ENCODE measurements at places on chromosomes 16 and 17.

DNA sequence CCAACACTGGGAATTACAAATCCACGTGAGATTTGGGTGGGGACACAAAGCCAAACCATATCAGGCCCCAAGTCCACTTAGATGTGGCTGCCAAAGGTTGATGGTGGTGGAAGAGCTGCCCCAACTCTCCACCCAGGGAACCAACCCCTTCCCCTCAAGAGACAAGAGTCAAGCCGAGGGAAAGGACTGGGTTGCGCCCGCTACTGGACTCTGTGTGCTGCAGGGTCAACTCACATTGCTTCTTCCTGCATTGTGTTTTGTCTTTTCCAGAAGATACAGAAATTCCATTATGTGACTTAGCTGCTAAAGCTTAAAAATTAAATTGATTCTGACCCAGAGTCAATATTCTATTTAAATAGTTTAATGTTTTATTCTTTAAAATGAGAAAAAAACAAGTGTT is 58.5 kb downstream of the ADAMTS18 start:
- DNase-seq = peak; percentile 10

DNA sequence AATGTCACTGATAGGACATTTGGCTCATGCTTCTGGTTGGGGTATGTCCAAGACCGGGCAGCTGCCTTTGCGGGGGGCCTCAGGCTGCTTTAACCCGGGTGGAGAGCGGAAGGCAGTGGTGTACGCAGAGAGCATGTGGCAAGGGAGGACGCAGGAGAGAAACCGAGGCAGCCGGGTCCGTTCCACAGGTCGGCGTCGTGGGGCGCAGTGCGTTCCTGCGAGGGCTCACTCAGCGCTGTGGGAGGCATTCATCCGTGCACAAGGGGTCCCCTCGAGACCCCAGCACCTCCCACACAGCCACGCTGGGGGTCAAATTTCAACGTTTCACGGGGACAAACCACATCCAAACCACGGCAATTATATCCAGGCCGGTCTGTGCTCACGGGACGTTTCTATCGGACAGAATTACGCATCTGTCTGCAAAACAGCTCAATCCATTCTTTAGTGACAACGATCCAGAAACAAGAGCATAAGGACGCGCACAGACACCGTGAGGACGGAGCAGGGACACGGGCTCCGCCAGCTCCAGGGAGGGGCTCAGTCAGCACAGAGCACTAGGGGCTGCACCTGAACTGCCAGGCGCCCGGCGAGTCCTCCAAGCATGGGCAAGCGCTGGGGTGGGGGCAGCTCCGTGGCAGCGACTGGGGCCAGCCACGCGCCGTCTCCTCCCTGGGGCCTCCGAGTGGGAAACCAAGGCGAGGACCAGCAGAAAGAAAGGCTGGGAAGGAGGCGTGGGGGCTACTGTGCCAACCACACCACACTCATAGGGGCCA is 108.4 kb upstream of the METRNL start:
- no peak for DNase-seq

DNA sequence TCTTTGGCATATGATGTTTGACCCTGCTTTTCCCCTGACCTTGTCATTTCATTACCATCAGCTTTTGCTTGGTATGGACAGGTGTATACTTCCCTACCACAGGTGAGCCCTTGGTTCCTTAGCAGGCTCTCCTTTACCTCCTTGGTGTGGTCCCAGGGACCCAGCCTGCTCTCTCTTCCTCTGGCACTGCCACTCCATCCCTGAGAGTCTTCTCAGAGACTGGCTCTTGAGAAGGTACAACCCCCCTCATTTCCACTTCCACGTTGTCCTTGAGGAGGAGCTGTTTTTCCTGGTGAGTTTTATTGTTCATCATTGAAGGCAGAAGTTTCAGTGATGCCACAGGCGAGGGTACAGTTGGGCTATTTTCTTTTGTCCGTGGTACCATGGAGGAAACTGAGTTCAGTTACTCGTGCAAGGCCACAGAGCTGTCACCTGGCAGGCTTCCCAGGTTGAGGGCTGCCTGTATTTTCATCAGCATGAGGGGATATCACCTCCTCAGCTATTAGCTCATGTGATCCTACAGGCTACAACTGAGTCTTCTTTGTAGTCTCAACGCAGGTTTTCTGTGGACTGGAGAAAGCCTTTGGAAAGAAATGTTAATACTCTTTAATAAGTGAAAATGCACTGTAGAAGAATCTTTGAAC is 52.3 kb downstream of the MSI2 start:
- no peak for DNase-seq

DNA sequence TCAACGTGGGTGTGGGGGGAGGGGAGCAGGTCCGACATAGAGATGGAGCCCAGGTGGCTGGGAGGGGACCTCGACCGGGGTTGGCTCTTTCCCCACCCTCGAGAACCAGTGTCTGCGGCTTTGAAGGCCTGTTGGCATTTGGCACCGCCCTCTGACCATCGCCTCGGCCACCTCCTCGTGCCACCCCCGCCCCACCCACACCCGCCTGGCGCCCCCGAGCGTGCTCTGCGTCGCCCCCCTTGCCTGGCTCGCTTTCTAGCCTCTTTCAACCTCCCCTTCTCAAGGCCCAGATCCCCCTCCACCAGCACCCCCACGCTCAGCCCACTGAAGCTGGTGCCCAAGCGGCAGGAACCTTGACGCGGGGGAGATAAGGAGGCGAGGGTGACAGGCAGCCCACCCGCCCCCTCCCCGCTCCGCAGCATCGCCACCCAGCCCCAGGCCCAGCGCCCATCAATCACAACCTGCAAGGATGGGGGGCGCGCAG is 619 bp downstream of the CACNB1 start:
- DNase-seq = peak; percentile 64

GRCh38 chr17:8909586-8910270 is 42.3 kb upstream of the PIK3R6 start:
- no peak for DNase-seq

GRCh38 chr17:77893144-77894044 is 65.1 kb upstream of the TNRC6C start:
- no peak for DNase-seq

DNA sequence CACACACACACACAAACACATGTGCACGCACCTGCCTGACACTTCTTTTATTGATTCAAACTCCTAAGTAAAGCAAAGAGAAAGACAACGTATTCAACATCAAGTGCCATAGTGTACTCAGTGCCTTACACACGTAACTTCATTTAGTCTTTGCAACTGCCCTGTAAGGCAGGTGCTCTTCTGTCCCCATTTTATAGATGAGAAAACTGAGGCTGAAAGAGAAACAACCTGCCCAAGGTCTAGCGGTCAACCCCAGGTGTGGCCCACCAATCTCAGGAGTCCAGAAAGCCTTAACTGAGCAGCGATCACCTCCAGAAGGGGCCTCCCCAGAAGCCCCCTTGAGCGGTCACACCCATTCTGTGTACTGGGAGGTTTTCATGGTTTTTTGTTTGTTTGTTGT is 10.3 kb upstream of the GSG1L start:
- no peak for DNase-seq

GRCh38 chr16:62283-62967 is 8.8 kb downstream of the SNRNP25 start:
- no peak for DNase-seq

- DNase-seq = no peak
Observed at GRCh38 chr17:33241390-33241789, 51.7 kb downstream of the ASIC2 start.

- DNase-seq = no peak
Observed at GRCh38 chr17:6240001-6240400, 169.8 kb downstream of the WSCD1 start.

DNA sequence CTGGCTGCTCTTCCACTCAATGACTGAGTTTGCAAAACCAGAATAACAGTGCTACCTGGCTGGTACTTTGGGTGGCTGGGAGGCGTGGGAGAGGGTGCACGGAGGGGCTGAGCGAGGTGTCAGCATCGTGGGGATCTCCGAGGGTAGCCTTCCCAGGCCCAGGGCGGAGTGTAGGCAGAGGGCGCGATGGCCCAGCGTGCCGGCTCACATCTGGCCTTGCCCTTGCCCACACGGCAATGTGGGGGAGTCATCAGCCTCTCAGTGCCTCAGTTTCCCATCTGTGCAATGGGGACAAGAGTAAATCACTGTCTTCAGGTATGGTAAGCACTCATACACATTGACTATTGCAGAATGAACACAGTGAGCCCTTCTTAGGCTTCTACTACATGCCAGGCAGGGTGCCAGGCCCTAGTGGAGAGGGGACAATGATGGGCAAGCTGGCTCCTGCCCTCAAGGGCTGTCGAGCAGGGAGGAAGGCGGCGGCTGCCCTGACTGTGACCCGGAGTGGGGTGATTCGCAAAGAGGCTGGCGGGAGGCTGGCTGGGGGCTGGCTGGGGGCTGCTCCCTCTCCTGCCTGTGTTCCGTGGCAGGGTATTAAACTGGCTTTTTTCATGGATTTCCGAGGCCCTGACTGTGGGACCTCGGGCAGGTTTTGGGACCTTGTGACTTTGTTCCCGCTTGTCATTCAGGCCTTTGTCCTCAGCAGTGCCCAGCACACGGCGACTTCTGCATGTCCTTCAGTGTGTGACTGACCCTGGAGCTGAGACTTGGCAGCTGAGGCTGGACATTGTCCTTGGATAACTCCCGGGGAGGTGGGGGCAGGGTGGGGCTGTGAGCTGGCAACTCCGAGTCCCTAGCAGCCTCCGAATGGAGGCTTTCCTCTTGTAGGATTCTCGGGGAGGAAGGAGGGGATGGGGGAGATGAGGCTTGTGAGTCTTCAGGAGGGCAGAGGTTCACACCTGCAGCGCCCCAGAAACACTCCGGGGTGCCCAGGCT is 243.1 kb downstream of the SEC14L1 start:
- no peak for DNase-seq

GRCh38 chr17:4710693-4711634 is 532 bp downstream of the ARRB2 start:
- DNase-seq = peak; percentile 49

DNA sequence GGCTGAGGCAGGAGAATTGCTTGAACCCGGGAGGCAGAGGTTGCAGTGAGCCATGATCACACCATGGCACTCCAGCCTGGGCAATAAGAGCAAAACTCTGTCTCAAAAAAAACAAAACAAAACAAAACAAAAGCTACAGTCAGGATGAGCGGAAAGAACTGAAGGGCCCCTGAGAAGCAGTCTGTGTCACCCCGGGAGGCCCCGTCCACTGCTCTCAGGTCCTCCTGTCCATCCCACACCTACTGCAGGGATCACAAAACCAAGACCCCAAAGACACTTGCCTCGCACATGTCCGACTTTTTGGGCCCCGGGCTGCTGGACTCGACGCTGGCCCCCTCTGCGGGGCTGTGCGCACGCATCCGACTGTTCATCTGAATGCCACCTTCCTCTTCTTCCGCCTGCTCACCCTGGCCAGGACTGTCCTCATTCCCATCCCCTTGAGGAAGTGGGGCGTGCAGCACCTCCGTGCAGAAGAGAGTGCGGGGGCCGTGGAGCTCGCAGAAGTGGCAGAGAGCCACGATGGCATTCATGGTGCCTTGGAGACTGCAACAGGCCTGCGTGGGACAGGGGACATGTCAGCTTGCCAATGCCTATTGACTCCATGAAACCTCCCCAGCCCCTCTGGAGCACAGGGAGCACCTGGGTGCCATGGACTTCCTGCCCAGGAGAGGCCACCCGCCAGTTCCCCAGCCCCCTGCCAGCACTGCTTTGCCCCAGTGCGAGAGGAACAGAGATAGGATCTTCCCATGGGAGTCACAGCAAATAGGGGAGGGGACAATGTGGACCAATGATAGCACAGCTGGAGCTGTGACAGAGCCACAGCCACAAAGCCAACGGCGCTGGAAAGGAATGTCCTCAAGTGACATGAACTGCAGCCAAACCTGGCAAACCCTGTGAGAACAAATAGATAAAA is 9.1 kb downstream of the FLCN start:
- DNase-seq = no peak

- DNase-seq = peak; percentile 86
Observed at GRCh38 chr17:76384222-76384986, at the start of gene SPHK1. SPHK1 (plus strand) TSS chr17:76384609; CDS start chr17:76385645, 1,036 bp downstream.

DNA sequence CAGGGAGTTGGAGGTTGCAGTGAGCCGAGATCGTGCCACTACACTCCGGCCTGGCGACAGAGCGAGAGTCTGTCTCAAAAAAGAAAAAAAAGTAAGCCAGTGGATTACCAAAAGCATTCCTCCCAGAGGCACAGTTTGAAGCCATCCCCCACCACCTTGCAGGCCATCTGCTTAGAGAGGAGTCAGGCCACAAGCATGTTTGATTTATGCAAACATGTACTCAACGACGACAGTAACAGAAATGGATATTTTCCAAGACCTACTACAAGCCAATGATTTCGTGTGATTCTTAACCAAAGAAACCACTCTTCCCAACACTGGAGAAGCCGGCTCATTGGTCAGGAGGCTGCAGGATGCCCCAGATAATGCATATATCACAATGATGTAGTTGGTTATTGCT is 34.8 kb downstream of the MYH13 start:
- no peak for DNase-seq

- DNase-seq = no peak
Observed at GRCh38 chr16:75541236-75541635, 5.3 kb upstream of the CHST5 start.

DNA sequence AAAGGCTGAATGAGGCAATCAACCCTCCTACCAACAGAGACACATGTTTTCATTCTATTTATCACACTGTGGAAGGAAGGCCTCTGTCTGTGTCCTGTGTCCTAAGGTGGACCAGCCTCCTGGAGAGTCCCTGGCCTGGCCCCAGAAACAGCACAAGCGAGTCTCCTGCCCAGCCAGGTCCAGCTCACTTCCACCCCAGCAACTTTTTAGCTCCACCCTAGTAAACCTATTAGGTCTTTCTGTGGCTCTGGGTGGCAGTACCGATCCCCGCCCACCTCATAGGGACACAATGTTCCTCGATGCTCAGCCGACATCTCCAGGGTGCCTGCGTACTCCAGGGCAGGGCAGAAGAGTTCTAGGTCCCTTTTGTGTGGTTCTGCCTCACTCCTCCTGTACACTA is 10.7 kb downstream of the DRC3 start:
- DNase-seq = no peak

DNA sequence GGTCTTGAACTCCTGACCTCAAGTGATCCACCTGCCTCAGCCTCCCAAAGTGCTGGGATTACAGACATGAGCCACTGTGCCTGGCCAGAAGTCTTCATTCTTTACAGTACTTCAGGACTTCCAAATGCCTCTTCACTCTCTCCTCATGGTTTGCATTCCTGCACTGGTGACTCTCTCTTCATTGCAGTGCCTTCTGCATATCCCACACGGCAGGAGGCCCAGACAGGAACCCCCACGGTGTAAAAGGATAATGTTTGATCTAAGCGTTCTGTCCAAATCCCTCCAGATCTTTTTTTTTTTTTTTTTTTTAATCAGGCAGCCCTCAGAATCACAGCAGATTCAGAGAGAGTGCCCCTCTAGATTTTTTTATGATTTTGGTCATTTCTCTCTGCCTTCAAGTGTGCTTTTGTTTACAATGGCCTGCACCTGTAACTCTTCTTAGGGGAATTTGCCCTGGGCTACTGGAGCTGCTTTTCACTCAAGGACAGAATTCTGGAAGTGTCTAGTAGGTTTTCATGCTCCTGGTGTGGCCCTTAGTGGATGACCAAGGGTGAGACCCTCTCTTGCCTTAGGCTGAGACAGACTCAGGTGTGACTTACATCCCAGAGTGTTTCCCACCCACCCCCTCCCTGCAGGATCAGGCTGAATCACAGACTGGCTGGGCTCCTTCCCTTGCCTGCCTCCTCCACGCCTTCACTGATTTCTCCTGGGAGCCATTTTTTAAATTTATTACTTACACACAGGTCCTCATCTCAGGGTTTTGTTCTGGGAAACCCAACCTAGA is 19.8 kb upstream of the NF1 start:
- DNase-seq = no peak

- no peak for DNase-seq
Observed at GRCh38 chr16:86211800-86212199, 298.5 kb upstream of the FOXF1 start.

All from hematopoietic multipotent progenitor cell treated with erythropoietin and hydrocortisone succinate and interleukin-3 and kit ligand, for 6 days (in vitro differentiated cells).